Heart right ventricle (tissue), 16 donors: ENCODE measurements at places on chromosomes 1 and 21. TPM values are rescaled to one million over a fixed set of nuclear protein-coding genes. Genes with fewer than 3 reads are reported as not detected.

- peak overlapping the region; percentile 69 for H3K4me3 ChIP-seq
- peaks cover 52% of the 10 kb centered on the region for H3K4me1 ChIP-seq
- H3K27ac ChIP-seq = no peak overlapping the region
- H3K36me3 ChIP-seq = peaks cover 20% of the 10 kb centered on the region
- no peaks in the 10 kb centered on the region for H3K27me3 ChIP-seq
- DNase-seq = no peak
Observed at GRCh38 chr1:10400013-10400412, 1.1 kb downstream of the PGD start.

DNA sequence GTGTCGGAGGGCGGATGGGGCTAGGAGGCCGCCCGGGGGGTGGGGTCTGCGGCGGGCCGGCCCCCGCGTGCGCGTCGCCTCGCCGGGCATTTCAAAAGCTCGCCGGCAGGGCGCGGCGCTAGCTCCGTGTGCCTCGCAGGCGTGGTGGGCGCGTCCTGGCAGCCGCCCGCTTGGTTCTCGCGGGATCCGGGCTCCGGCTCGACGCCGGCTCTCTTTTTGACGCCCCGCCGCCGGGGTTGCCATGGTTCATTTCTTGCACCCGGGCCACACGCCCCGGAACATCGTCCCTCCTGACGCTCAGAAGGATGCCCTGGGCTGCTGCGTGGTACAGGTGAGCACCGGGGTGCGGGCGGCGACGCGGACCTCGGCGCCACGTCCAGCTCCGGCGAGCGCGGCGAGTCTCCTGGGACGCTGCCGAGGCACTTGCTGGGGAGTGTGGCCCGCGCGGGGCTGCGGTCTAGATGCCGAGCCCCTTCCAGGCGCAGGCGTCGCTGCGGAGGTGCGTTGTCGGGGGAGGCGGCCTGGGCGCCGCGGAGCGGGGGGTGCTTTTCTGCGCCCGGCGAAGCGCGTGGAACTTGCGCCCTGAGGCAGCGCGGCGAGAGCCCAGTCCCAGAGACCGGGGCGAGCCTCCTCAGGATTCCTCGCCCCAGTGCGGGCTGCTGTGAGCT, at the start of gene ZYG11A:
TSS of gene ZYG11A (plus strand) at position 118 of the 668 bp plus-strand sequence. CDS start at position 242, 124 bp downstream.
- peaks cover 8% of the 10 kb centered on the region for H3K4me1 ChIP-seq
- H3K27me3 ChIP-seq = peaks cover 17% of the 10 kb centered on the region
- peak; percentile 58 for DNase-seq
- no peak within 1 kb of the TSS for H3K27ac ChIP-seq
- H3K4me3 ChIP-seq = peak within 1 kb of the TSS; percentile 48
- H3K36me3 ChIP-seq = no peaks in the 10 kb centered on the region

- no peaks in the 10 kb centered on the region for H3K27me3 ChIP-seq
- H3K4me3 ChIP-seq = no peak overlapping the region
- H3K27ac ChIP-seq = no peak overlapping the region
- DNase-seq = no peak
- H3K4me1 ChIP-seq = no peaks in the 10 kb centered on the region
- no peaks in the 10 kb centered on the region for H3K36me3 ChIP-seq
Observed at GRCh38 chr1:71861022-71861421, 421.3 kb downstream of the NEGR1 start.

- DNase-seq = no peak
- H3K4me3 ChIP-seq = no peak overlapping the region
- no peaks in the 10 kb centered on the region for H3K27me3 ChIP-seq
- no peaks in the 10 kb centered on the region for H3K36me3 ChIP-seq
Observed at GRCh38 chr1:194347200-194347599, 1160.8 kb upstream of the B3GALT2 start.

GRCh38 chr21:34613679-34614627, 960 bp downstream of the RCAN1 start:
- H3K36me3 ChIP-seq = no peaks in the 10 kb centered on the region
- H3K4me3 ChIP-seq = peak overlapping the region; percentile 73
- peaks cover 39% of the 10 kb centered on the region for H3K4me1 ChIP-seq
- H3K27ac ChIP-seq = peak overlapping the region; percentile 95

DNA sequence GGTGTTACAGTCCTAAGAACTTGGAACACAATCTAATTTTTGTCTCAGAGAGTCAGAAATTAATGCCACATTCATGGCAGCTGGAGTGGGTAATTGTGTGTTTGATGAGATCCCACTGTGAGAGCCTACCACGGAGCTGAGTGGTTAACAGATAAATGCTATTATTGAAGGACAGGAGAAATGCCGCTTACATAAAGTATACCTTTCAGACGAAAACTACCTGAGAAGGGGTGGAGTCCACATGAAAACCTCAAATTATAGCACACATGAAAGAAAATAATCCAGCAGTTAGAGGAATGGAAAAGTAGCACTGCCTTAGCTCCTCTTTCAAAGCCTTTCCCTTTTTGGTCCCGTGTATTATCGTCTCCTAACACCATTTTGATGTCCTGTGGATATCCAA, 133.0 kb downstream of the BACH1 start:
- H3K4me3 ChIP-seq = no peak overlapping the region
- no peaks in the 10 kb centered on the region for H3K36me3 ChIP-seq
- H3K27ac ChIP-seq = no peak overlapping the region

- no peak overlapping the region for H3K4me3 ChIP-seq
- no peaks in the 10 kb centered on the region for H3K27me3 ChIP-seq
- H3K27ac ChIP-seq = no peak overlapping the region
- H3K36me3 ChIP-seq = peaks cover 34% of the 10 kb centered on the region
- no peak for DNase-seq
Observed at GRCh38 chr1:9722378-9722749, 70.8 kb downstream of the PIK3CD start.

DNA sequence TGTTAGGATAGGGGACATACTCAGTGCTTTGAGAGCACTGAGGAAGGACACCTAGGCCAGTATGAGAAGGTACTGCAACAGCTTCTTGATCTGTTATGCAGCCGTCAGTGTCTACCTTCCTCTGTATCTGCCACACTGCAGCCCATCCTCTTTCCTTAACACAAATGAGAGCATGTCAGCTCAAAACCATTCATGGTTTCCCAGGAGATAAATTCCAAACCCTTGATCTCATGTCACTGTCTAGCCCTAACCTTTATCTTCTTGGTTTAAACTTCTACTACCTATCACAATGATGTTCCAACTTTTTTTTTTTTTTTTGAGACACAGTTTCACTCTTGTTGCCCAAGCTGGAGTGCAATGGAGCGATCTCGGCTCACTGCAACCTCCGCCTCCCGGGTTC, 1.4 kb downstream of the ZMYND12 start:
- DNase-seq = no peak
- no peaks in the 10 kb centered on the region for H3K27me3 ChIP-seq
- H3K27ac ChIP-seq = no peak overlapping the region
- peaks cover 21% of the 10 kb centered on the region for H3K36me3 ChIP-seq

DNA sequence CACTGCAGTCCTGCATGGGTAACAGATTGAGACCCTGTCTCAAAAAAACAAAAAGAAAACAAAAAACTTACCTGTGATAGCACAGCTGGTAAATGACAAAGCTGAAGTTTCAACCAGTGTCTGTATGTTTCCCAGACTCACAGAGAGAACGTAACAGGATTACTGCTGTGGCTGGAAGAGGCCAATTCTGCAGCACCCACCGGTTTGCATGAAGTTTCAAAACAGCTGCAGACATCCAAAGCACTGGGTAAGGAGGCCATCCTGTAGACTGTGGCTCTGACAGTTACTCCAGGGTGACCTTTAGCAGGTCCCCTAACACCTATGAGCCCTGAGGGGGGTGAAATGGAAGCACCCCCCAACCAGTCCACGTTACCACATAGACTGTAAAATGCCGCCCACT, 7.5 kb downstream of the ID3 start:
- no peaks in the 10 kb centered on the region for H3K27me3 ChIP-seq
- no peak overlapping the region for H3K4me3 ChIP-seq
- peaks cover 9% of the 10 kb centered on the region for H3K4me1 ChIP-seq
- no peak for DNase-seq

GRCh38 chr1:113199760-113200455, 126.9 kb downstream of the LRIG2 start:
- DNase-seq = no peak
- no peak overlapping the region for H3K27ac ChIP-seq
- no peaks in the 10 kb centered on the region for H3K36me3 ChIP-seq
- H3K4me3 ChIP-seq = no peak overlapping the region

DNA sequence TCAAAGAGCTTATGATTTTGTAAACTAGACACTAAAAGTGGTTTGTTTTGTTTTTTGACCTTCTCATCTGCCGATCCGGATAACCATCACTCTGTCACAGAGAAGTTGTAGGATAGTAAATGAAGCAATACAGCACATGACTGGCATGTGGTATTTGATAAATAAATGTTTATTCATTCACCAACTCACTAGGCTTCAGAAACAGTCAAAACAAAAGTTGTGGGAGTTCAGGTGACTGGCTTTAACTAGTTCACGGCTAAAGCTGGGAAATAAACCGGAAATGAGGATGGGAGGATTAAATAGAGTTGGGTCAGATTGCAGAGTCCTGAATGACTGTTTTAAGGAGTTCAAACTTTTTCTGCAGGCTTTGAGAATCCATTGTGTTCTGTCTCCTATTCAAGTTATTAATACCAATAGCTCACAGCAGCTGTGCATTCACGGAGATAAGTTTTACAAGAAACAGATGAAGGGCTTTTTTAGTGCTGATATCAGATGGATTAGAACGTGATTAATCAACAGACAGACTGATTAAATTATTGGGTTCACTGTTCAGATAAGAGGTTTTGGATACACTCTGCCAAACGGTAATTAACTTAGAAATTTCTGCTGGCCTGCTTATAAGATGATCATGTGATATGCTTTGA, 463.3 kb downstream of the DPYD start:
- peaks cover 22% of the 10 kb centered on the region for H3K4me1 ChIP-seq
- H3K4me3 ChIP-seq = no peak overlapping the region
- H3K27me3 ChIP-seq = no peaks in the 10 kb centered on the region
- DNase-seq = no peak

GRCh38 chr1:199460933-199461332, 566.6 kb upstream of the NR5A2 start:
- H3K4me1 ChIP-seq = no peaks in the 10 kb centered on the region
- no peak overlapping the region for H3K4me3 ChIP-seq
- DNase-seq = no peak
- H3K27ac ChIP-seq = no peak overlapping the region
- no peaks in the 10 kb centered on the region for H3K36me3 ChIP-seq
- H3K27me3 ChIP-seq = no peaks in the 10 kb centered on the region

GRCh38 chr1:236067854-236068454, 3.1 kb upstream of the NID1 start:
- no peaks in the 10 kb centered on the region for H3K36me3 ChIP-seq
- H3K4me3 ChIP-seq = no peak overlapping the region
- peaks cover 31% of the 10 kb centered on the region for H3K4me1 ChIP-seq
- no peaks in the 10 kb centered on the region for H3K27me3 ChIP-seq

- DNase-seq = no peak
- no peak overlapping the region for H3K27ac ChIP-seq
- no peaks in the 10 kb centered on the region for H3K4me1 ChIP-seq
- no peak overlapping the region for H3K4me3 ChIP-seq
- H3K36me3 ChIP-seq = no peaks in the 10 kb centered on the region
- H3K27me3 ChIP-seq = no peaks in the 10 kb centered on the region
Observed at GRCh38 chr1:226586116-226586515, 37.6 kb downstream of the STUM start.

The ADAMTSL4 gene
- 32.8 TPM for total RNA-seq

The LRRC7 gene
- 0.08 TPM for total RNA-seq

The HNRNPU gene
- 158 TPM for total RNA-seq
